ENCODE measurements at places on chromosomes 2 and 18.

GRCh38 chr2:241876528-241877196 is 7.1 kb downstream of the RTP5 start:
- DNase-seq = no peak

DNA sequence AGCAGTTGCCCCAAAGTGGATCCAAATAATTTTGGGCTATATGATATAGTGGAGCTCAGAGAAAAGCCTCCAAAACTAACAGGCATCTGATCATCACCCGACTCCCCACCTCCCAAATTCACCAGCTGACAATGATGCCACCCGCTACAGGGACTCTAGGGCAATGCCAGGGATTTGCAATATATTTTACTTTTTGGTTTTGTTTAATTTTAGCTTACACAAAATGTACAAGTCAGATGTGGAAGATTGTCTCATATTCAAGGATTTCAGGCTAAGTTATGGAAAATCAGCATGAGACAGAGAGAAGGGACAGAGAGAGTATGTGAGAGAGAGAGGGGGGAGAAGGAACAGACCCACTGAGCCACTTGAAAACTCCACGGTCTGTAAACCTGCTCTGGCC is 187.4 kb downstream of the TMEM247 start:
- no peak for DNase-seq

DNA sequence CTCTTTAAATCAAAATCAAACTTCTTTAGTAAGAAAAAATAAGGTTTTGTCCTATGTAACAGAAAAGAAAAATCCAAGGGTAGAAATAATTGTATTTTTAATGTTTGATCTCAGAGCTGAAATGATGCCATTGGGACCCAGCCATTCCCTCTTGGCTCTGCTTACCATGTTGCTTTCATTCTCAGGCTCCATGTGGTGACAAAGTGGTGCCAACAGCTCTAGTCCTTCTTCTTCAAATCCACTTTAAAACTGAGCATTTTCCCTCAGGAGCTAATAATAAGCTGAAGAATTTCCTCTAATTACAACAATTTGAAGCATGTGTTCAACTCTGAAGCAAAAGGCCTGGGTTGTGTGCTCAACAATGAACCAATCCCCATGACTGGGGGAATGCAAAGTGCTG is 327.9 kb downstream of the EN1 start:
- no peak for DNase-seq

- DNase-seq = no peak
Measured at GRCh38 chr2:45166229-45166890, 157.1 kb upstream of the SIX2 start.

DNA sequence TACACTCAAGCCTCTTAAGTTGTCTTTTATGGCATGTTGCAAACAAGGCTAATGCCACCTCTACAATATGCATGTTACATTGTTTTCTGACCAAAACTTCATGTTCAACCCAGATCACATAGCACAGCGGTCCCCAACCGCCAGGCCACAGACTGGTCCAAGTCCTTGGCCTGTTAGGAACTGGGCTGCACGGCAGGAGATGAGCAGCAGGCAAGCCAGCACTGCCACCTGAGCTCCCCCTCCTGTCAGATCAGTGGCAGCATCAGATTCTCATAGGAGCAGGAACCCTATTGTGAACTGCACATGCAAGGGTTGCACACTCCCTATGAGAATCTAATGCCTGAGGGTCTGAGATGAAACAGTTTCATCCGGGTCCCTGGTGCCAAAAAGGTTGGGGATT is 324.8 kb upstream of the CHAC2 start:
- no peak for DNase-seq

Data from fibroblast of skin of back (primary cell).